B cell (primary cell): ENCODE measurements at places on chromosomes 6 and 20. TPM values are rescaled to one million over a fixed set of nuclear protein-coding genes. Genes with fewer than 3 reads are reported as not detected.

DPPA5 gene
- total RNA-seq = not detected in 2 replicates

TSPO2 gene
- total RNA-seq = not detected in 2 replicates

TMEM30A gene
- 53.9 and 55.3 TPM in 2 replicates for total RNA-seq

SLC12A5 gene
- total RNA-seq = 0.32 TPM in 1 of 2 replicates, not detected in the other

TPX2 gene
- total RNA-seq = 0.30 and 0.41 TPM in 2 replicates

HDGFL1 gene
- not detected in 2 replicates for total RNA-seq

HSPA12B gene
- not detected in 2 replicates for total RNA-seq

BIRC7 gene
- not detected in 2 replicates for total RNA-seq

ABRACL gene
- total RNA-seq = 22.6 and 23.0 TPM in 2 replicates

KCNQ5 gene
- 9.4 and 10.4 TPM in 2 replicates for total RNA-seq

GSTA2 gene
- total RNA-seq = not detected in 2 replicates

LBP gene
- total RNA-seq = not detected in 2 replicates

ARMC12 gene
- 0.52 and 1.1 TPM in 2 replicates for total RNA-seq

TCP11 gene
- not detected in 2 replicates for total RNA-seq

MTFR2 gene
- total RNA-seq = 3.9 and 4.0 TPM in 2 replicates

FOXA2 gene
- total RNA-seq = not detected in 2 replicates

BPIFA1 gene
- total RNA-seq = not detected in 2 replicates

PRICKLE4 gene
- total RNA-seq = not detected in 2 replicates

OPN5 gene
- not detected in 2 replicates for total RNA-seq

CFAP206 gene
- not detected in 2 replicates for total RNA-seq

CST2 gene
- not detected in 2 replicates for total RNA-seq

LYRM2 gene
- total RNA-seq = 31.4 and 33.7 TPM in 2 replicates

SLC22A1 gene
- total RNA-seq = 1.5 and 1.7 TPM in 2 replicates

GHRH gene
- total RNA-seq = not detected in 2 replicates

CCM2L gene
- total RNA-seq = not detected in 2 replicates

RSPH9 gene
- total RNA-seq = 0.15 TPM in 1 of 2 replicates, not detected in the other

MPC1 gene
- 19.6 and 23.9 TPM in 2 replicates for total RNA-seq

EYA2 gene
- total RNA-seq = 1.1 and 1.8 TPM in 2 replicates

SLC26A8 gene
- not detected in 2 replicates for total RNA-seq

DXO gene
- 33.9 and 36.1 TPM in 2 replicates for total RNA-seq

GABRR2 gene
- 0.59 and 1.6 TPM in 2 replicates for total RNA-seq

GTSF1L gene
- total RNA-seq = 0.84 TPM in 1 of 2 replicates, not detected in the other

TRAPPC3L gene
- not detected in 2 replicates for total RNA-seq

TFAP2C gene
- not detected in 2 replicates for total RNA-seq

BNIP5 gene
- 0.10 TPM in 1 of 2 replicates, not detected in the other for total RNA-seq

SLC13A3 gene
- total RNA-seq = 0.20 and 0.49 TPM in 2 replicates

R3HDML gene
- not detected in 2 replicates for total RNA-seq

CASS4 gene
- total RNA-seq = 0.42 and 0.53 TPM in 2 replicates

TCF21 gene
- not detected in 2 replicates for total RNA-seq

PXDC1 gene
- total RNA-seq = 17.1 and 18.9 TPM in 2 replicates

MCCD1 gene
- not detected in 2 replicates for total RNA-seq

B3GALT4 gene
- 44.1 and 46.0 TPM in 2 replicates for total RNA-seq

PKIB gene
- total RNA-seq = 1.2 TPM in 1 of 2 replicates, not detected in the other

OR12D3 gene
- total RNA-seq = not detected in 2 replicates

L3MBTL1 gene
- 31.4 and 35.7 TPM in 2 replicates for total RNA-seq

CENPB gene
- 43.7 and 46.4 TPM in 2 replicates for total RNA-seq

STX11 gene
- 10.3 and 11.6 TPM in 2 replicates for total RNA-seq

PPP1R3D gene
- 13.6 and 13.7 TPM in 2 replicates for total RNA-seq

OR2H2 gene
- total RNA-seq = not detected in 2 replicates

RBBP8NL gene
- total RNA-seq = not detected in 2 replicates

SYCP2 gene
- total RNA-seq = 4.5 and 4.7 TPM in 2 replicates

XKR7 gene
- total RNA-seq = 0.05 and 0.10 TPM in 2 replicates

RBPJL gene
- not detected in 2 replicates for total RNA-seq

C6orf132 gene
- total RNA-seq = 0.05 TPM in 1 of 2 replicates, not detected in the other

STMND1 gene
- total RNA-seq = not detected in 2 replicates

SSTR4 gene
- total RNA-seq = not detected in 2 replicates

FOXO3 gene
- total RNA-seq = 16.9 and 17.5 TPM in 2 replicates
